ENCODE measurements at places on chromosomes 3 and 15. TPM values are rescaled to one million over a fixed set of nuclear protein-coding genes. Genes with fewer than 3 reads are reported as not detected.

CYP8B1 gene
- not detected for total RNA-seq

LRRIQ4 gene
- 0.26 TPM for total RNA-seq

MME gene
- 14.6 TPM for total RNA-seq

ARMC8 gene
- 63.6 TPM for total RNA-seq

FBXW12 gene
- 0.59 TPM for total RNA-seq

ADAMTS17 gene
- total RNA-seq: 2.9 TPM

GRCh38 chr15:84684092-84684491 is 26.1 kb upstream of the NMB start:
- DNase-seq: no peak

DNA sequence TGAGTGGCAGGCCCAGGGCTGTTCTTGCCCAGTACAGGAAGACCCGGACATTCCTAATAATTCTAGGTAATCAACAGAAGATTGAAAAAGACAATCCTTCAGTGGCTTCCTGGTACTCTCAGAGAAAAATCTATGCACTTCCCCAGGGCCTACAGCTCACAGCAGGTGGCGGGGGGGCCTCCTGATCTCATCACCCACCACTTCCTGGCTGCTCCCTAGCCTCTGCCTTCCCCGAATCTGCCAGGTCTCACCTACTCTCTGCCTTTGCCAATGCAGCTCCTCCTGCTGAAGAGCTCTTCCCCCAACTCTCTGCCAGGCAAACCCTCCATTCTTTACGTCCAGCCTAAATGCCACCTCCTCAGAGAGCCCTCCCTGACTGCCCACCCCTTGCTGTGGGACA is 37.5 kb downstream of the EHD4 start:
- peak; percentile 66 for DNase-seq

DNA sequence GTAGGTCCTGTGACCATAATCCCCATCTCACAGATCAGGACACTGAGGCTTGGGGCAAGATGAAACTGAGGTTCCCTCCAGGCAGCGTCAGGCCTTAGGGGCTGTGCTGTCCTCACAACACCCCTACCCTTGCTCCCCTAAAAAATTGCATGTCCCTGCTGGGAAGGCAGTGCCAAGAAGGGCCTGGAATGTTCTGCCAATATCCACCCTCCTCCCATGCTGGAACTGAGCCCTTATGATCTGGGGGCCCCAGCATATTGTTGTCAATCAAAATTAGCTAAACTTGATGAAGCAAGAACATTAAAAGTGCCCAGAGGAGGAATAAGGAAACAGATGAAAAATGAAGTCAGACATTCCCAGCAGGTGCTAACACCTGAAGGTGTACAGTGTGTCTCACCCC is 13.4 kb upstream of the RTP3 start:
- DNase-seq: no peak

GRCh38 chr15:31100738-31101137 is 787 bp downstream of the TRPM1 start:
- DNase-seq: no peak

GRCh38 chr3:197339841-197340520 is 41.6 kb upstream of the DLG1 start:
- no peak for DNase-seq

DNA sequence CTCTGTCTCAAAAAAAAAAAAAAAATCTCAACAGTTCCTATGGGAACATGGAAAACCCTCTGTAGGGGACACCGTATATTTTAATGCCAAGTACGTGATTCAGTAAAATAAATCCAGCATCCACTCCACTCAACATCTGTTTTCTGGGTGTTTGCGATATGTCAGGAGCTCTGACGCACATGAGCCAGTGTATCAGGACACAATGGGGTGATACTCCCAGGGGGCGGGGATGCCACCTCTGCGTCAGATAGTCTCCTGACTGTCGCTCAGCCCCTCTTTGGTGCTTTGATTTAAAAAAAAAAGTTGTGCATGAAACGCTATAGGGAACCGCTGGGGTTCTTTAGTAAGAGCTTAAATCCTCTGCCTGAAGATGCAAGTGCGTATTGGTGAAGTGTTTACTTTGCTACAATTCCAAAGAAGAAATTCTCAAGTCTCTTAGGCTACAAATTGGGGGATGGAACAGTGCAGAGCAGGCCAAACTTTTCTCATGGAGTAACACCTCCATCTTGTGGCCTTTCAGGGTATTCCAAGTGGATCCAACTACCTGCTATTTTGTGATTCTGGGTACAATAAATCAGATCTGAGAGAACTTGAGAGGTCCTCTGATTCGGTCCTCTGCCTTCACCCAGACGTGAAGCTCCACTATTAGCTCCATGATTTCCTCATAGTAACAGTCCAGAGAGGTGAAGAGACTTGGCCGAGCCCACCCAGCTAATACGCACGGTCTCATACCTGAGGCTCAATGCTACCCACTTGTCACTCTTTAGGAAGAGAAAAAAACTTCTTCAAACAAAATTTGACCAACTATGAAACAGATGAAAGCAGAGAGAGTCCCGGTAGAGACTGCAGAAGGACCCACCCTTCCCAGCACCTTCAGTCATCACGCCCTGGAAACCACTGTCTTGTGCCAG is 9.3 kb upstream of the NR2E3 start:
- no peak for DNase-seq

DNA sequence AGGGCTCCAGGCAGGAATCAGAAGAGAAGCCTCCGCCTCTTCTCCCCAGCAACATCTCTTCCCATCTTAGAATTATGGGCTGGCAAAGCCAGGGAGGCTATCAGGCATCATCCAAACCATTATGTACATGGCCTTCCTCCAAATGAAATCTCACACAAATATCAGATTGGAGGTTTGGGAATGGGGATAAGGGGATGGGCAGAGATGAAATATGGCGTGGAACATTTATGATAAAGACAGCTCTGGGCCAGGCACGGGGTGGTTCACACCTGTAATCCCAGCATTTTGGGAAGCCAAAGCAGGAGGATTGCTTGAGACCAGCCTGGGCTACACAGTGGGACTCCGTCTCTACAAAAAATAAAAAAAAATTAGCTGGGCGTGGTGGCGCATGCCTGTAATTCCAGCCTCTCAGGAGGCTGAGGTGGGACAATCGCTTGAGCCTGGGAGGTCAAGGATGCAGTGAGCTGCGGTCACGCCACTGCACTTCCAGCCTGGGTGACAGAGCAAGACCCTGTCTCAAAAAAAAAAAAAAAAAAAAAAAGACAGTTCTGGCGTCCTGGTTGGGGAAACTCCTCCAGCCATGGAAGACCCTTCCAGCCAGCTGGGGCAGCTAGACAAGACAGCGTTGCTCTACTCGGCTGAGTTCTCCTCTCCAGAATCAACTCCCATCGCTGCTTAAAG is 36.6 kb downstream of the CPN2 start:
- no peak for DNase-seq

DNA sequence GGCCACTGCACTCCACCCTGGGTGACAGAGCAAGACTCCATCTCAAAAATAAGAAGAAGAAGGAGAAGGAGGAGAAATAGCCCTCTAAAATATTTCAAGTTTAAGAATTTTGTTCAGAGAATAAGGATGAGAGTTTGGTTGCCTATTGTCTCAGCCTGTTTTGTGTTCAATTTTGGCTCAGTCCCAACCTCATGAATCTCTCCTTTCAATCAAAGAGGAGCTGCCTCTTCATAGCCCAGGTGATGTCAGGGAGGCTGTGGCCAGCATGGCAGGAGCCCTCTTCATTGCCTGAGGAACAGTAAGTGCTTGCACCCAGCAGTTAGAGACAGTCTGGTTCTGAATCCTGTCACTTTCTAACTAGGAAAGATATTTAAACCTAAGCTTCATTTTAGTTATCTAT is 55.0 kb downstream of the BDH1 start:
- no peak for DNase-seq

DNA sequence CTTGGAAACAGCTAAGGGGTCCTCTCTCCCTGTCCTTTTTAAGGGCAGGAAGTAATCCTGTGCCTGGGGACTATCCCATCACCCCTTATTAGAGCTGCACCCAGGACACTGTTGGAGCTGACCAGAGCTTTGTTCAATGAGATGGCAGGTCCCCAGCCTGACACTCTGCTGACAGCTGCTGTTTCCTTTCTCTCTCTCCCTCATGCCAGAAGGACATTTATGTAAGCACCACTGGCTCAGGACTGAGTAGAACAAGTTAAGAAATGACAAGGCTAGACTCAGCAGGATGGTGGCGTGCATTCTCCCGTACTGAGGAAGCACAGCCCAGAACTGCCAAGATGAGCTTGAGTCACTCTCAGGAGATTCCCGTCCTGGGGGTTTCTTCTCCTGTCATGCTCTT is 17.3 kb downstream of the GJD2 start:
- no peak for DNase-seq

- DNase-seq: no peak
These were observed 65.8 kb downstream of the PEAK1 start for GRCh38 chr15:77354063-77354462.

GRCh38 chr3:141441381-141442364 is 45.2 kb upstream of the RASA2 start:
- DNase-seq: peak; percentile 68

DNA sequence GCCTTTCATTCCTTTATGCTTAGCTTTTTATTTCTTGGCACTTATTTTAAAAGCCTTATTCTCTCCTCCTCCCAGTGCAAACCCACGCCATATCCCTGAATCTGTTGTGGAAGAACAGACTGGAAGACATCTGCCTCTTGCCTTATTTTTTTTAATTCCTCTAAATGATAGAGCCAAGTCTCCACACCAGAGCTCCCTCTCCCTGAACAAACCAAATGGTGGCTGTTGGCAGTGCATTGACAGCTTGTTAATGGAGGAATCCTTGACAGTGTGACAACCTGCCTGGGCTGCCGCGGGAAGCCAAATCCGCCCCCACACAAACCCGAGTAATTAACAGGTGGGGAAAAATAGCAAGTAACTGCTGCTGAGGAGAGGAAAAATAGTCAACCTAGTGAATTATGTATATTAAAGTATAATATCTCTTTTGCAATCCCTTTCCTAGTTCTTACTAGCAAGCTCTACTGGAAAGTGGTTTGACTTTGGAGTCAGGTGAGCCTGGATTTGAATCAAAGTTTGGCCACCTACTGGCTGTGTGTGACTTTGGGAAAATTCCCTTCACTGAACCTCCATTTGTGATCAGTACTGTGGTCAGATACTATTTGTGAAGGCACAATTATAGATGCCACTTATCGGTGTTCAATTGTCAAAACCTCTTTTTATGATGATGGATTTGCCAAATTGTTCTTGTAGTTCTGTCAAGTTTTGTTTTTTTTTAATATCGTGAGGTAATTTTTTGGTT is 589.6 kb downstream of the PDCD6IP start:
- DNase-seq: peak; percentile 36

GRCh38 chr3:173501931-173502489 is 104.5 kb downstream of the NLGN1 start:
- no peak for DNase-seq

- no peak for DNase-seq
These were observed 88.6 kb downstream of the TBL1XR1 start for GRCh38 chr3:177108648-177109047.

DNA sequence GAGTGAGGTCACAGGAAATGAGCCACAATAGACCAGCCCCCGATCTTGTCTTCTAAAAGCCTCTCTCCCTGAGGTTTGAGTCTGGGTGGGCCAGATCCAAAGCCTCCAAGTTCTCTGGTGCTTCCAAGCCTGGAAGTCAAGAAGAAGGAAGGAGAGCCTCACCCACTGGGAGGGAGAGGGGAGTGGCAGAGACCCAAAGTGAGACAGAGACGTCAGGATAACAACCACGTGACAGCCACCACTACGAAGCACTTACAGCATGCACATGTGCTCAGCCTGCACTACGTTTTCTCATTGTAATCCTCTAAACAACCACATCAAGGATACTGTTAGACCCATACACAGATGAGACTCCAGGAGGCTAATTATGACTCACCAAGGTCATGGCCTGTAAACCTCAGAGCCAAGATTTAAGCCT is 197.3 kb upstream of the LINGO1 start:
- peak; percentile 22 for DNase-seq

- no peak for DNase-seq
These were observed 26.8 kb downstream of the GALK2 start for GRCh38 chr15:49196856-49197255.

DNA sequence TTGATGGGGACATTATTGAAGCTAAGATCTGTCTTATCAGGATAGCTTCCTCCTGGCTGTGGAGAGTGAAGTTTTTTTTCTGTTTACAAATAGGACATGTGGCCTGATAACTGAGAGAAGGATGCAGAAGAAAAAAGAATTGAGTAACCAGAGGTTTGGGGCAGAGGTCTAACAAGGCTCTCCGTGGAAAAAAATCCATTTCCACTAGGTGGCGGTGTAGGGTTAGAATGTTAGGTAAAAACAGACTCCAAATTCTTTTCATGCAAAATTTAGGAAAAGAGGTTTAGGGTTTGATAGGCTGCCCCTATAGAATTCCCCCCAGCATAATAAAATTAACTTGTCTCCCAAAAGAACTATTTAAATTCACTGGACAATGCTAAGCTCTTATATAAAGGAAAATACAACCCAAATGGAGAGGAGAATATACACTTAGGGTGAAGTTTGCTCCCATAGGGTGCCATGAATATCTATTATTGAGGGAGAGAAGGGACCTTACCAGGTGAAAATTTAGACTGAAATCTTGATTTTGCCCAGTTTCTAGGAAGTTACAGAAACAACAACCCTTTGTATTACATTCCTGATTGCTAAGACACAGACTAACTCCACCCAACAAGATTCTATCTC is 1560.4 kb downstream of the OTOL1 start:
- peak; percentile 42 for DNase-seq

DNA sequence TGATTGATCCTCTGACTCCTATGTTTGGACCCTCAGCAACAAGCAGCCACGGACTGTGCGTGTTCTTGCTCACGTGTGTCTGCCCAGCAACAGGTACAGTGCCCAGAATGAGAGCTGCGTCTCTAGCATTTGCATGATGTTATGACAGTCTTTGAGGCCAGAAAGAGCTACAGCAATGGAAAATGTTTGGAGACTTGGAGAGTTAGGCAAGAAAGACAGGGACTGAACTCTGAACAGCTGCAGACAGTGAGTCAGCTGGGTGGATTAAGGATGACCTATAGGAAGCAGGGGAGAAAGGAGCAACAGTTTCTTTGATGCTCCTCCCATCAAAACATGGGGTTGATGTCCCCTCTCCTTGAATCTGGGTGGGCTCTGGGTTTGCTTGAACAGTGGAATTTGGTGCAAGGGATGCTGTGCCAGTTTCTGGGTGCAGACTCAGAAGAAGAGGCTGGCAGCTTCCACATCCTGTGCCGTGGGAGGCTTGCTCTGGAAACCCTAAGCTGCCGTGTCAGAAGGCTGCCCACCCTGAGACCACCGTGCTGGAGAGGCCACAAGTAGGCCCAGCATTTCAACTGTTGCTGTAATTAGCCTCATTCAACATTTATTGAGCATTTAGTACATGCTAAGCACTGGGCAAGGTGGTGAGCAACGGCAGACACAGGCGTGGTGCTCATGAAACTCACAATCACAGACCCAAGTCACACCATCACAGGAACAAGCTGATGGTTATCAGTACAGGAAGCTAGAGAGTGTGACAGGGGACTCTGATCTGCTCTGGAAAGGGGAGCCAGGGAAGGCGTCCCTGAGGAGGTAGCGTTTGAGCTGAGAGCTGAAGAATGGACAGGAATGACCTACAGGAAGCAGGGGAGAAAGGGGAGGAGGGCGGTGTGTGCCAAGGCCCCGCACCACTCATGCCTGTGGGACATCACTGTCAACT is 21.7 kb downstream of the CCR9 start:
- DNase-seq: no peak

Measured in H9 (cell line).